Activated CD4-positive, alpha-beta T cell treated with anti-CD3 and anti-CD28 coated beads, Interleukin-10, Interleukin-2, amounts not matched to agents 100 ng/mL and 50 ng/mL, durations not matched to agents 16 hours and 8 hours (primary cell): ENCODE measurements at places on chromosomes 11 and 22.

GRCh38 chr11:58914821-58915543 is 24.3 kb upstream of the GLYATL1 start:
- no peak for DNase-seq

DNA sequence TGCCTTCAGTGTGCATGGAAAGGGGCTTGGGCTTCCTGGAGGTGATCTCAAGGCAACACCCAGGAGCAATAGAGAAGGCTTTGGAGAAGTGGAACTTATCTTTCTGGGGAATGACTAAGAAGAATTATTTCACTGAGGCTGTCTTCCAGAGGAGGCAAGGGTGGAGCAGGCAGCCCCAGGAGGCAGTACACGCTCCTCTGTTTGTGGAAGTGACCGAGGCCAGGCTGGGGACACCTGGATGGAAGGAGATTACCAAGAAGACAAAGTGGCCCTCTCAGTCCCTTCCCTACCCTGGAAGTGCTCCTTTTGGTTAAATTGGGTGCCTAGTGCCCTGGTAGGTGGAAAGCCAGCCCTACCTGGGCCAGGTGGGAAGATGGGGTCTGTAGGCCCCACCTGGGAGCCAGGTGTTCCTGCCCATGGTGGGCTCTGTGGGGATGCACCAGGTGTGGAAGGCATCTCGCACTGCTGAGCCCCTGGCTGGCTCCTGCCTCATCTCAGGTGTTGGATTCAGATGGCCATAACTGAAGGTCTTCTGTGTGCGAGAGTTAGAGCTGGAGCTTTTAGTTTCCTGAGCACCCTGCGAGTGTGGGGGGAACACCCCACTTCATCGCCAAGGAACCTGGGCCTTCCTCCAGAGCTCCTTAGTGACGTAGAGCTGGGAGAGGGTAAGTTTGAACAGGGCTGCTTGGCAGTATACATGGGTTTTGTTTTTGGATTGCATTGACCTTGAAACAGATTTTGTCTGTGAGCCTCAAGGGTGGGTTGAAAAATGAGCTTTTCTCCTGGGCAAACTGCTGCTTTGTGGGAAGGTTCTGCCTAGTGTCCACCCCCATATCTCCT is 46.1 kb downstream of the MICAL2 start:
- no peak for DNase-seq

- DNase-seq, result no peak
Observed at GRCh38 chr11:83092488-83093384, 21.0 kb upstream of the RAB30 start.

- no peak for DNase-seq
Observed at GRCh38 chr11:134017511-134018430, 51.1 kb upstream of the JAM3 start.

DNA sequence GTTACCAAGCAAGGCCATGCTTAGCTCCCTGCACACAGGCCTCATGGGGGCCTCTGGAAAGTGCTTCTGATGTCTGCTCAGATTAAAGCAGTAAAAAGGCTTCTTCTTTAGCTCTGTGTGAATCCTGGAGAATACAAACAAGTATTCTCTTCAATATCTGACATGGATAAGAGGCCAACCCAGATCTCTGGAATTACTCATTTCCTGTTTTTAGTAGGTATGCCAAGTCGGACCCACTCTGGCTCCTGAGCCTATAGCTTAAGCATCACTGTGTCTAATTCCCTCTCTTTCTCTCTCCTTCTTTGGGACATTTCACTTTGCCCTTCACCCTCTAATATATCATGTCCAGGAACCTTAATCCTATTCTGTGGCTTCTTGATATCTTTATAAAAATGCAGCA is 529.6 kb upstream of the CCDC90B start:
- DNase-seq, result no peak

DNA sequence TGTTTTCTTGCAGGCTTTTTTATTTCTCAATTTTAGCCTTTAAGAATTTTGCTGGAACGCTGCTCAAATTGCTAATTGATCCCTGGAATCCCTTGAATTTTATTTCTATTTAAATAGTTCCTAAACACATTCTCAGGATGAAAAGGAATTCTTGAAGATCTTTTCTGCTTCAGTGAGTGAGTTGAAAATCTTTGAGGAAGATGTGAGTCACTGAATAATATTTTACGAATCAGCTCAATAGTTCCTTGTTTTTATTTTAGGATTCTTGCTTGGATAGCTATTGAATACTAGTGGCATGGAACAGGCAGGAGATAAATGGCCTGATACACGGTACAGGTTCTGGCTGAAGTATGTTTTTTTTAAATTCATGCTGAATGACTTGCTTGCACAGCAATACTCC is 194.6 kb upstream of the CCDC90B start:
- no peak for DNase-seq

DNA sequence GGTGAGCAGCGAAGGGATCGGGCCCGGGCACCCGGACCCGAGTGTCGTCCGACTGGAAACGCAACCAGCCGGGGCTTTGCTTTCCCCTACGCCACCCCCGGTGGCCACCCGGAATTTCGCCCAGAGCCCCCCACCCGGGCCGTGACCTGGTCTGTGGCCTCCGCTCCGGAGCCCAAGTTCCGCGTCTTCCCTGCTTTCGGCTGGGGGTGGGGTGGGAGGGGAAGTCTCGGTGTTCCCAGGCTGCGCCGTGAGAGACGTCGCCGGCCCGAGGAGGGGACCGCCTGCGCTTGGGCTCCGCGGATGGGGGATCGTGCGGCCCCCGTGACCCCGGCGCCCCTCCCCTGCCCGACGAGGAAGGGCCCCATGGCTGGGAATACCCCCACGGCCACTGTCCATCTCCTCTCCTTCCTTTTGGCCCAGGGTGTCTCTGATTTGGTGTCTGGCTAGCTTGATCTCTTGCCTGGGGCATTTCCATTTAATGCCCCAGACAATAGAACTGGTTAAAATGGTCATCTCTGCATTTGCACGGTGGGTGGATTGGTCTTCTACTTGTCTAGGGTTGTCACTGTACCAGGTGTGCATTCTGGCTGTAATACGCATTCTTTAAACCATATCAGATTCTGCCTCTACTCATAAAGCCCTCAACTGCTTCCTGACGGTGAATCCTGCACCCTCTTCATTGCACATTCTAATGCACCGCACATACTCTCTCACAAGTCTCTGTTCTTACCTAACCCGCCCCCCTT is 789 bp downstream of the SIK2 start:
- DNase-seq, result peak; percentile 25

GRCh38 chr22:42939941-42940653 is 74.9 kb downstream of the PACSIN2 start:
- no peak for DNase-seq

GRCh38 chr11:93648158-93648557 is 13.3 kb upstream of the CEP295 start:
- DNase-seq, result peak; percentile 24

DNA sequence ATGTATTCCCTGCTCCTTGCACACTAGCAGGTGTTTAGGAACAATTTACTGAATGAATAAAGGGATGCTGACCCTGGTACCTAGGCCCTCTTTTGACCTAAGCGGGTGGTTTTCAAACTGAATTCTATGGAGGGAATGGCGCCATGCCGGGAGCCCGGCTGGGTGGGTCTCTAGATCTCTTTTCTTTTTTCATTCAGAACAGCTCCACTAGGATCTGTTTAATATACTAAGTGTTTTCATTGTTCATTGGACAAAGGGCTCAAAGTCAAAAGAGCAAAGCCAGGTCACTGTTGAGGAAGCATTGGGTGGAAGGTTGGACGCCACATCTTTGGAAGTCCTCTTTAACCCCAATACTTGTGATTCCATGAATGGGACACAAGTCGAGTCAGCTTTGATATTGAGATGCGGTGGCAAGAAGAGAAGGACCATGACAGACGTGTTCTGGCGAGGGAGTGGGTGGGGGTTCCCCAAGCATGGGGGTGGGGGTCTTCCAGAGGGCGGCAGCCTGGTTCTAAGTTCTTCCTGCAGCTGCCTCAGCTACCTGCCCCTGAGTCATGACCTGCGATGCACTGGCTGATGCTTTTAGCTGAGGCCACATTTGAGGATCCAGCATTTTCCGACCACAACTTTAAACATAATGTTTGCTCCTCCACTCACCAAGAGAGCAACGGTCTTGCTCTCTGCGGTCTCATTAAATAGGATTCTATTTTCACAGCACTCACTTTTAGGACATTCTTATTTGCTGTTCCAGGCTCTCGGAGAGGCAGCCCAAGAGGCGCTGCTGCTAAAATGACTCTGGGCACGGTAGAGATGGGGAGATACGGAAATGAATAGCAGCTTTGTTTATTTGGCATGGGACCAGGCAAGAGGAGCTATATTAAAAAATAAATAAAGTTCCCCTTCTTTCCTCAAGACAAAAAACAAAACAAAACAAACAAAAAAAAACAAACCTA is 100.6 kb downstream of the FBXO7 start:
- DNase-seq, result no peak

DNA sequence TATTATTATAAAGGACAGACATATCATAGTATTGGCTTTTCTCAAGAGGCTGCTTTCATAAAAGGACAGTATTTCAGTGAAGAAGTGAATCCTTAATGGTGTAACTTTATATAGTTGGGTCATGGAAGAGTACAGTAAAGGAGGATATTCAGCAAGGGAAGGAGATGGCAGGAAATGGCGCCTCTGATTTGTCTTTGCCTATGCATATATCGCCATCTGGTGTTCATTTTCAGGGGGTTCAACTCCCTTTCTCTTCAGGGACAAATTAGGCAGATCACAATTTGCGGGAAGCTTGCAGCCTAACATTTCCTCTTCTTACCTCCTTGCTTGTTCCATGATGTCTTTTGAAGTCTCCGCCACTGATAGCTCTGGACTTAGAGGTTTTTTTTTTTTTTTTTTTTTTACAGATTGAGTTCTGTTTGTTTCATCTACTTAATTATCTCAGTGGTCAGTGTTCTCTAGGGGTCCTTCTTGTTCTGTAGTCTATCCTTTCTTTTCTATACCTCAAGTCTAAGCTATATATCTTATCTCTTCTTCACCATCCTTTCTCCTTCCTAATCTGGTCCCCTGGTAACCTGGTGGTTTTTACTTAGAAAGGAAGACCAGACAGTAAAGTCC is 21.8 kb upstream of the RRM1 start:
- DNase-seq, result peak; percentile 79

GRCh38 chr11:6402061-6402470 is 11.8 kb downstream of the SMPD1 start:
- DNase-seq, result peak; percentile 70

DNA sequence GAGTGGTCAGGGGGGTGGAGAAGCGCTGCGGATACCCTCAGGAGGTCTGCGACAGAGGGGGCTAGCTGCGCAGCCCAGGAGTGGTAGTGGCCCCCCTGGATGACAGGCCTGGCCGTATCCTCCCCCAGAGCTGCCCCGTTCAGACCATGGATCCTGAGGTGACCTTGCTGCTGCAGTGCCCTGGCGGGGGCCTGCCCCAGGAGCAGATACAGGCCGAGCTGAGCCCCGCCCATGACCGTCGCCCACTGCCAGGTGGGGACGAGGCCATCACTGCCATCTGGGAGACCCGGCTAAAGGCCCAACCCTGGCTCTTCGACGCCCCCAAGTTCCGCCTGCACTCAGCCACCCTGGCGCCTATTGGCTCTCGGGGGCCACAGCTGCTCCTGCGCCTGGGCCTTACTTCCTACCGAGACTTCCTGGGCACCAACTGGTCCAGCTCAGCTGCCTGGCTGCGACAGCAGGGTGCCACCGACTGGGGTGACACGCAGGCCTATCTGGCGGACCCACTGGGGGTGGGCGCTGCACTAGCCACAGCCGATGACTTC is 505 bp downstream of the NUDT22 start:
- DNase-seq, result peak; percentile 80

DNA sequence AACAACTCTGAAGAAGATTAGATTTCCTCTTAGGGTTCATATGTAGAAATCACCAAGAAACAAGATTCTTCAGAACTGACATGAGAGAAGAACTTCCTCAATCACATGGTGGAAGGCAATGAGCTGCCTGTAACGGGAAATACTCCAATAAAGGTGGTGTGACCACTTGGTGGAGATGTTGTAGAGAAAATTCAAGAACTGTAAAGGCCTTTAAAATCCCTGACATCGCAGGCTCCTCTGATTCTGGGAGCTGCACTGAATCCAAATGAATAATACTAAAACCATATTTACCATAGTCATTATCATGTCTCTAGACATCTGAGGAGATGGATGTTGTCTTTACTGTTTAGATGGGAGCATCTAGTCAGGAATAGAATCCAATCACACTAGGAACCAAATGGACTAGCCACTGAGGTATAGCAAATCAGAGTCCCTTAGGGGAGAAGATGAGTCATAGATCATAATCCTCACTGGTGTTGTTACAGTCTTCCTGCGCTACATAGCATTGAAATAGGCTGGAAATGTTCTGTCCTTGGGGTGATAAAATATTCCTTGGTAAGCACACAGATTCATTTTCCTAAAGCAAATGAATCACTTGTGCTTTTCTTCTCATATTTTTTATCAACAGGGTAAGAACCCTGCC is 321.6 kb upstream of the TENM4 start:
- DNase-seq, result no peak

GRCh38 chr22:46145361-46145851 is 4.9 kb upstream of the PPARA start:
- no peak for DNase-seq

- no peak for DNase-seq
Observed at GRCh38 chr11:72899238-72899637, 85.0 kb downstream of the ATG16L2 start.

DNA sequence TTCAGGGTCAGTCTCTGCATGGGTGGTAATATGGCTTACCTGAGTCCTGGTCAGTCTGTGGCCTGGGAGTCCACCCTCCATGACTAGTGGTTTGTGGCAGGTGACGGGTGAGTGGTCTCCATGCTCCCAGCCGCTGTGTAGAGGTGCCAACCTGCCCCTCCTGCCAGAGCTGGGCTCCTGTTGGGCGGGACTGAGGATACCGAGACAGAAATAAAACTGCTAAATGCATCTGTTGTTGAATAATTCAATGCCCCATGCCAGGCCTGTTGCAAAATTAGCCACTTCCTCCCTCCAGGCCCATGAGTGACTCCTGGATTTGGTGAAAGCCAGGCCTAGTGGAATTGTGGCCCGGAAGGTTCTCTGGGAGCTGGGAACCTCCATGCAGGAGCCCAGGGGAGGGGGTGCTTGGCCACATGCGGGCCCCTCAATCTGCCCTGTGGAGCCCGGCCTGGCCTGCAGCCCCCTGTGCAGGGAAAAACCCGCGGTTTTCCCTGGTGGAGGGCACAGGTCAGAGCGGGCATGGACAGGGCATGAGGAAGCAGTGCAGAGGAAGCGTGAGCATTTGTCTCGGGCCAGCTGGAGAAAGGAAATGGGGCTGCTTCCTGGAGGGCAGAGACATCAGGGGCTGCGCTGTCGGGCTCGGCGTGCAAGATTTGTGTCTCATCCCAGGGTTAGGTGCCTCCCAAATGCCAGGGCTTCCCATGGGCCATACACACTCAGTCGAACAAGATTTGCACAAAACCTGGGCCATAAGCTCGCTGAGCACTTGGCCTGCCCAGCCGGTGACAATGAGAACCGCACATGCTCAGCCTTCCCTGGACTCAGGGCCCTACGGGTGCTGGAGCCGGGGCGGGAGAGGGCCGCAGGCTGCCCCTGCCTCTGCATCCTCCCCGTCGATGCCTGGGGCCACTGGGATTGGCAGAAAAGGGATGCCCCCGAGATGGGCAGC is 66.9 kb downstream of the KCNQ1 start:
- DNase-seq, result no peak

GRCh38 chr22:43407591-43407990 is 4.2 kb upstream of the MPPED1 start:
- no peak for DNase-seq
